ENCODE measurements at places on chromosomes 1 and 21. TPM values are rescaled to one million over a fixed set of nuclear protein-coding genes. Genes with fewer than 3 reads are reported as not detected.

- peaks cover 2% of the 10 kb centered on the region for H3K36me3 ChIP-seq
- H3K4me3 ChIP-seq = no peak overlapping the region
- no peak for DNase-seq
- peaks cover 37% of the 10 kb centered on the region for H3K27me3 ChIP-seq
- no peak overlapping the region for H3K27ac ChIP-seq
Observed at GRCh38 chr1:927234-927633, 3.5 kb downstream of the SAMD11 start.

PYHIN1 gene
- 6.8 TPM for total RNA-seq

ELOVL1 gene
- total RNA-seq = 56.0 TPM

CD2 gene
- total RNA-seq = 291 TPM

- no peak for DNase-seq
- no peak overlapping the region for H3K4me3 ChIP-seq
- H3K4me1 ChIP-seq = peaks cover 46% of the 10 kb centered on the region
- peaks cover 9% of the 10 kb centered on the region for H3K36me3 ChIP-seq
- no peak overlapping the region for H3K27ac ChIP-seq
Observed at GRCh38 chr1:193187114-193187513, 701 bp upstream of the B3GALT2 start.

DNA sequence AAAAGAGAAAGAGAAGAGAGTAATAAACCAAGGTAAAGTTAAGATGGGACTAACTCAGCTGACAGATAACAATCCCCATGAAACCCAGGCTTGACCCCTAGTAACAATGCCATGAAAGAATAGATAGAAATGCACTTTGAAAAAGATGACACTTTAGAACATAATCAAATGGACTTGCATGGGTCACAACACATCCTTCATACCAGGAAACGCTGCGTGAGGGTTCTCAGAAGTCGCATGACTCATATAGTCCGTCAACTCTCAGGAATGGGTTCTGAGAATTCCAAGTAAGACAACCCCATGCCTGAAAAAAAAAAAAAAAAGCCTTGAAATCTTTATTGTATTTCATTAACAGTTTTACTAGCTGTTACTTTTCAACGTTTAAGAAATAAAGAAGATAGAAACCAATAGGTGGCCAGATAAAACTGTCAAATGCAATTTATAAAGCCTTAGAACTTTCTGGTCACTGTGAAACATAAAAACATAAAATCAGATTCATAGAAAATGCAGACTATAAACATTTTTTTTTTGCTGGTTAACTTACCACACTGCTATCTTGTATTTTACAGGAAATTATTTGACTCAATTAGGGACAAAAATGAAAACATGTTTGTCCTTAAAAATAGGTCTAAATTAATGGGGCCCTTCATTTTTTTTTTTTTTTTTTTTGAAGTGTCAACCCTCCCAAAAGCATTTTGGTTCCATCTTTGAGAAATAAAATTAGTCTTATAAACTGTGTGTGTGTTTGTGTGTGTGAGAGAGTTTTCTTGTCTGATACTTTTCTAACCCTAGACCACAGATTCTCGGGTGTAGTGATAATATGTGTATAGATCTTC lies 202.1 kb downstream of the NCAM2 start:
- H3K36me3 ChIP-seq = no peaks in the 10 kb centered on the region
- H3K27me3 ChIP-seq = no peaks in the 10 kb centered on the region
- peaks cover 3% of the 10 kb centered on the region for H3K4me1 ChIP-seq
- H3K27ac ChIP-seq = no peak overlapping the region
- H3K4me3 ChIP-seq = no peak overlapping the region

PLEKHO1 gene
- total RNA-seq = 13.2 TPM

- H3K27me3 ChIP-seq = peaks cover 5% of the 10 kb centered on the region
- H3K27ac ChIP-seq = no peak overlapping the region
- DNase-seq = no peak
- H3K4me1 ChIP-seq = no peaks in the 10 kb centered on the region
Observed at GRCh38 chr1:206941766-206942418, 4.4 kb downstream of the PIGR start.

GRCh38 chr1:31065310-31066217 lies at the start of gene PUM1:
Gene PUM1 (minus strand): TSS chr1:31065717. CDS start chr1:31059566, 6,151 bp downstream.
- H3K27ac ChIP-seq = peak within 1 kb of the TSS; percentile 99
- H3K27me3 ChIP-seq = no peaks in the 10 kb centered on the region
- DNase-seq = peak; percentile 99
- peaks cover 22% of the 10 kb centered on the region for H3K4me1 ChIP-seq

DNA sequence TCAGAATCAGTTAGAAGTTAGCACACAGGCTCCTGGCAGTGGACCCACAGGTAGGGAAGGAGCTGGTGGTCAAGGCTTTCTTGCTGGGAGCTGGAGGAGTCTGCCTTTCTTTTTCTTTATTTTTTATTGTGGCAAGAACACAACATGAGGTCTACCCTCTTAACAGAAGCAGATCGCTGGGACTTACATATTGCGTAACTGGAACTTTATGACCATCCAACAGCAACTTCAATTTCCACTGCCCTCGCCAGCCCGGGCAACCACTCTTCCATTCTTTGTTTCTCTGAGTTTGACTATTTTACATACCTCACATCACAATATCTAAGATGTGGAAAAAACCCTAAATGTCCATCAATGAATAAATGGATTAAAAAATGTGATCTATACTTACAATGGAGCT lies 147.8 kb upstream of the AJAP1 start:
- no peaks in the 10 kb centered on the region for H3K36me3 ChIP-seq
- H3K4me1 ChIP-seq = no peaks in the 10 kb centered on the region
- H3K27ac ChIP-seq = no peak overlapping the region
- peaks cover 8% of the 10 kb centered on the region for H3K27me3 ChIP-seq
- H3K4me3 ChIP-seq = no peak overlapping the region

ACKR1 gene
- not detected for total RNA-seq

DNA sequence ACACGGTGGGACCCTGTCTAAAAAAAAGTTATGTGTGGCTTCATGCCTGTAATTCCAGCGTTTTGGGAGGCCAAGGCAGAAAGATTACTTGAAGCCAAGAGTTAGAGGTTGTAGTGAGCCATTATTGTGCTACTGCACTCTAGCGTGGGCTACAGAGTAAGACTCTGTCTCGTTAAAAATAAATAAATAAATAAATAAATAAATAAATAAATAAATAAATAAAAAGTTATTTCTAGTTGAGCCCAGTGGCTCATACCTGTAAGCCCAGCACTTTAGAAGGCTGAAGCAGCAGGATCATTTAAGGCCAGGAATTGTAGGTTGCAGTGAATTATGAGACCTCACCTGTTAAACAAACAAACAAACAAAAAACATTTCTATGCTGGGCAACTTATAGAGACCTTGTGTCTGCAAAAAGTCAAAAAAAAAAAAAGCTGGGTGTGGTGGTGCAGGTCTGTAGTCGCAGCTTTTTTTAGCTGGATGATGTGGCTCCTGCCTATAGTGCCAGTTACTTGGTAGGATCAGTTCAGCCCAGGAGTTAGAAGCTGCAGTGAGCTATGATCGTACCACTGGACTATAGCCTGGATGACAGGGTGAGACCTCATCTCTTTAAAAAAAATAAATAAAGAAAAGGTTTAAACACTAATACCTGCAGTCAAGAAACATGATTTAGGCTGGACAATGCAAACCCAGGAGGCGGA lies 25.6 kb downstream of the GON4L start:
- no peak overlapping the region for H3K4me3 ChIP-seq
- DNase-seq = no peak
- H3K36me3 ChIP-seq = peaks cover 17% of the 10 kb centered on the region
- no peaks in the 10 kb centered on the region for H3K27me3 ChIP-seq
- no peak overlapping the region for H3K27ac ChIP-seq

DNA sequence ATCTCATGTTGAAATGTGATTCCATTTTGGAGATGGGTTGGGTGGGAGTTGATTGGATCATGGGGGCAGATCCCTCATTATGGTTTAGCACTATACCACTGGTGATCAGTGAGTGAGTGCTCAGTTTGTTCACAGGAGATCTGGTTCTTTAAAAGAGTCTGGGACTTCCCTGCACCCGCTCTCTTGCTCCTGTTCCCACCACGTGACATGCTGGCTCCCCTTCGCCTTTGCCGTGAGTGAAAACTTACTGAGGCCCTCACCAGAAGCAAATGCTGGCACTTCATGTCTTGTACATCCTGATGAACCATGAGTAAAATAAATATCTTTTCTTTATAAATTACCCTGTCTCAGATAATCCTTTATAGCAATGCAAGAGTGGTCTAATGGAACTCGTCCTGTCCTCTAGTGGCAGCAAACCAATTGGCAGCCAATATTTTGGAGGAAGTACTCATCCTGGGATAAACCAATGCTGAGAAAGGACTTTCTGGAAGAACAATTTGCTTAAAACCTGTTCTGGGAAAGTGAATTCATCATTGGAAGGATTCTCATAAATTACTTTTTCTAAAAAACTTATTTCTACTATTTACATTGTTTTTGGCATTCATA lies 27.8 kb upstream of the CYP4A11 start:
- no peak overlapping the region for H3K27ac ChIP-seq
- no peak for DNase-seq
- H3K4me1 ChIP-seq = no peaks in the 10 kb centered on the region
- no peak overlapping the region for H3K4me3 ChIP-seq

CLDN17 gene
- not detected for total RNA-seq

HPDL gene
- total RNA-seq = 12.7 TPM

DNA sequence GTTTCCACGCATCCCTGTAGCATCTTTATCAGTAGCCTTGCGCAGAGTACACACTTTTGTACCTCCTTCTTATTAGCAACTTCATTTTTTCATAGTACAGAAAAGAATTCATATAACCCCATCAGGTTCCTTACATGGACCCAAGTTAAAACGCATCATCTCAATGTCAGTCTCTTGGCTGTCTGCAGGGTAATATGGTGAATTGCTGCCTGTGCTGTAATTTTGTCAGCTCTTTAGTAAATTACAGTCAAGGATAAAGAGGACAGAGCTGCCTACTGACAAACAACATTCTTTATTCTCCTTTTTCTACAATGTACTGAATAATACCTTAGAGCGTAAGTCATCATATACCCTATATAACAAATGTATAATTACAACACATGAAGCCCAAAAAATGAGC lies 222.5 kb downstream of the MRPL39 start:
- H3K4me1 ChIP-seq = peaks cover 12% of the 10 kb centered on the region
- H3K27me3 ChIP-seq = peaks cover 7% of the 10 kb centered on the region
- H3K4me3 ChIP-seq = no peak overlapping the region
- no peak for DNase-seq

DNA sequence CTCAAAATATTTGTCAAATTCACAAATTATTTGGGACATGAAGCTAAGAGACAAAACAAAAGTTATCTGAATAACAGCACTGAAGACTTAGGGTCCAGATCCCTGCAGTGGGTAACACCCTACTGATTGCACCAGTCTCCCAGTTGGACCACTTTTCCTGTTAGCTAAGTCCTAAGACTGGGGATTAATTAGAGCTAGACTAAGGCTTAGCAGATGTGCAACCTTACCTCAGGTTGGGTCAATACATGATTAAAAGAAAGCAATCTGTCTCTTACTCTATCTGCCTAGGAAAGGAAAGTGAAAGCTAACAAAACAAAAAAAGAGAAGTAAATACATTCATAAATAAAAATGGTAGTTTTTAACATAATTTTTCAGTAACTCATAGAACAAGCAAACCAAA lies 737.2 kb upstream of the CHRM3 start:
- DNase-seq = no peak
- no peaks in the 10 kb centered on the region for H3K27me3 ChIP-seq
- no peaks in the 10 kb centered on the region for H3K4me1 ChIP-seq
- H3K36me3 ChIP-seq = no peaks in the 10 kb centered on the region
- H3K27ac ChIP-seq = no peak overlapping the region

DNA sequence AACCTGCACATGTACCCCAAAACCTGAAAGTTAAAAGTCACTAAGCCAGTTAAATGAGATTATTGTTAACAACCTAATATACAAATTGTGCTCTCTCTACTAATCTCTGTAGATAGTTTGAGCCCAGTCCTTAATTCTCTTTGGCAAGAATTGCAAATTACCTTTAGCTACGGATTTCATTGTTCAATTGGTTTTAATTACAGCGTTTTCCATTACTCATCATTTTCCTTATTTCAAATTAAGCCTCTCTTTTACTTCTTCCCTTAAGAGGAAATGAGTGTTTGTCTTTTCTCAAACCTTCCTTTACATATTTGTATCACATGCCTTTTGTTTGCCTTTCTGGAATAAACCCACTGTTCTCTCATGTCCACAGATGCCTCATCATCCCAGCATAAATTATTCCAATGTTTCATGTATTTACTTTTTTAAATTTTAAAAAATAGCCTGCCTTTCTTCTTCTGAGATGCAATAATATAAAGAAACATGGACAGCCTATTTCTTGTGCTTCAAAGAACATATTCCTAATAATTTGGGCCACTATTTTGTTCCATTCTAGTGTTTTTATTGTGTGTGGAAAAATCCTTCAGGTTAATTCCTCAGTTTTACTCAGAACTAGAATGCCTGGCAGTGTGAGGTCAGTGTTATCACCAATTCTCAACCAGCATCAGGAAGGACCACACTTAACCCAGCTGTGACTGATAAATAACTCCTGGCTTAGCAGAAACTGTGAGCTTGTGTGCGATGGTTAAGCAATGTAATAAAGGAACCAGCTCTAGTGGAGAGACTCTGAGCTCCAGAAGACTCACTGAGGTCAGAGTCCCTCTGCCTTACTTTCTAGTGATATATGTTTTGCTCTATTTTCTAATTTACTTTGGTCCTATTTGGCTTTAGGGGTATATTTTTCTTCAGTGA lies 600.5 kb downstream of the LTN1 start:
- H3K27ac ChIP-seq = no peak overlapping the region
- H3K4me3 ChIP-seq = no peak overlapping the region
- H3K27me3 ChIP-seq = peaks cover 2% of the 10 kb centered on the region
- DNase-seq = no peak
- no peaks in the 10 kb centered on the region for H3K4me1 ChIP-seq

DNA sequence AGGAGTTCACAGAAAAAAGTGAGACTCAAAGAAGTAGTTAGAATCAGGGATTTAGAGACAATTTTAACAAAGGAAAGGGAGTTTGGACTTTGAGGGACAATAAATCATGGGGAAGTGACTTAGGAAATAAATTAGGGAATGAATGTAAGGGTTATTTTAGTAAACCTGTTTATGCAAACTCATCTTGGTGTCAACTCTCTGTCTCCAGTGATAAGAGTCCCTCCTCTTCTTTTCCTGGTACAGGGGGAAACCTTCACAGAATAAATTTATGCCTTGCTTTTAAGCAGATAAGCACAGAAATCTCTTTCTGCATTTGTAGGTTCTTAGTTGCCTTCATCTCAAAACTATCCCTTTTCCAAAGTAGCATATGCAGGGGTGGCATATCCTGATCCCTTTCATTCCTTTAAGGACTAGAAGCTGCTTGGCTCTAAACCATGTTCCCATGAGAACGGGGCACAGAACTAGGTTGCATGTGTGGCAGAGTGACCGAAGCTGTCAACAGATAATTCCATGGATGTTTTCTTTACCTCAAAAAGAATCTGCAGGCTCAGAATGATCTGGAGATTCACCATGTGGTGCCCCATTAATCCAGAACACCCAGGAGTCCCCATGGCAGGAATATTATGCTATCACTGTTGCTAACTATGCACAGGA lies 155.4 kb downstream of the ZNF648 start:
- H3K4me3 ChIP-seq = no peak overlapping the region
- no peak for DNase-seq

KRTAP10-3 gene
- total RNA-seq = not detected

GRCh38 chr1:3060127-3060526 lies 8.9 kb upstream of the PRDM16 start:
- no peaks in the 10 kb centered on the region for H3K4me1 ChIP-seq
- H3K36me3 ChIP-seq = no peaks in the 10 kb centered on the region
- DNase-seq = no peak
- H3K4me3 ChIP-seq = no peak overlapping the region
